Activated naive CD4-positive, alpha-beta T cell treated with anti-CD3 and anti-CD28 coated beads, Interleukin-2, amount 50 U/mL, for 72 hours (primary cell): ENCODE measurements at places on chromosomes 3 and 15. TPM values are rescaled to one million over a fixed set of nuclear protein-coding genes. Genes with fewer than 3 reads are reported as not detected.

The ATP8B4 gene
- total RNA-seq, result 10.4 TPM

DNA sequence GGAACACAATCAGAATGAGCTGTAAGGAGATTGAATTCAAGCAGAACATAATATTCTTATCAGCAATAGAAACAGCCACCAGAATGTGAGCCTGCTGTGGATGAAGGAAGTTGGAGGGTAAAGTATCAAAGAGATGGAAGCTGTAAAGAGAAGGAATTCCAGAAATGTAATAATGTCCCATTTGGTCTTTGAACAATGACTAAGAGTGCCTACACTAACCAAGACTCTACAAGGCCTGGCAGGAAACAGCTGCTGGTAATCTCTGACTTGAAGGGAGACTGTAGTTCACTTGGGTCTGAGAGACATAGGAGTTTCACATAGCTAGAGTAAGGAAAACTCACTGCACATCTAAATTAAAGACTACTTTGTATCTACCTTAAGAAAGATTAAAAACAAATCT is 1176.0 kb upstream of the ALCAM start:
- no peak for DNase-seq

- no peak for DNase-seq
These were observed 98.3 kb downstream of the MEX3B start for GRCh38 chr15:81947548-81947947.

DNA sequence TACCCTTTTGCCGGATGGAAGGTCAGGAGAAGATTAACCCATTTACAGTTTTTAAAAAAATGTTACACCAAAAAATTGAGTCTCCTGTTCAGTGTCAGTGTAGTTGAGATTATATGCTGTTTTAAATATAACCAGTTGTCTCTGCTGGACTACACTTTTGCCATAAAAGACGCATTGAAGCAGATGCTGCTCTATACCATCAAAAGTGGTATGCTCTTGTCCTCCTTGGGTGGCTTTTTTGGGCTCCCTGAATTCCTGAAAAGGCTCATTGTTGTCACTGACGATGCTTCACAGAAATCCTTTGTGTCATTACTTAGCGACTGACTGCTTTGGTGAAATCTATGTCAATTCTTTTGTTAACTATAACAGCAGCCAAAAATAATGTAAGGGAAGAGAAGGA is 133.9 kb upstream of the SKOR1 start:
- DNase-seq, result no peak

- DNase-seq, result no peak
These were observed 108.3 kb upstream of the CACNA2D3 start for GRCh38 chr3:54014067-54014466.
